Activated CD8-positive, alpha-beta memory T cell treated with anti-CD3 and anti-CD28 coated beads, Interleukin-2, amount 10 ng/mL, durations not matched to agents 7 days and 5 days (primary cell): ENCODE measurements at places on chromosomes 2 and 18. TPM values are rescaled to one million over a fixed set of nuclear protein-coding genes. Genes with fewer than 3 reads are reported as not detected.

DNA sequence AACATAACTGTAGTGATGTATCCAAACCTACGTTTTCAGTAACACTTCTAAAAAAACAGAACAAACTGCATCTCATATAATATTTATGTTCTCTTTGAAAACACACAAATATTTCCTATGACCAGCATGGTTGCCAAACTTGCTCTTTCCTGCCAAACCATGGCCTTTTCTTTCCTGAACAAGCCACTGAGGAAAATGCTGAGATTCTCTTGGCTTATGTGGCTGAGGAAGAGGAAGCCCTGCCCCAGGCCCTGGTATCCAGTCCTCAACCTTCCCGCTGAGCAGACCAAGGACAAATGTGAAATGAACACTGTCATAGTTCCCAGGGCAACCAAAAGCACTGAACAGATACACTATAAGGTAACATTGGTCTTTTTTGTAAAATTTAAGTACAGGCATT lies 35.9 kb upstream of the NARS1 start:
- peaks cover 4% of the 10 kb centered on the region for H3K36me3 ChIP-seq
- H3K27me3 ChIP-seq = no peaks in the 10 kb centered on the region
- no peak for DNase-seq
- H3K27ac ChIP-seq = no peak overlapping the region

ETAA1 gene
- total RNA-seq = 10.7 TPM

CYTIP gene
- total RNA-seq = 343 TPM

MYO5B gene
- not detected for total RNA-seq

DNA sequence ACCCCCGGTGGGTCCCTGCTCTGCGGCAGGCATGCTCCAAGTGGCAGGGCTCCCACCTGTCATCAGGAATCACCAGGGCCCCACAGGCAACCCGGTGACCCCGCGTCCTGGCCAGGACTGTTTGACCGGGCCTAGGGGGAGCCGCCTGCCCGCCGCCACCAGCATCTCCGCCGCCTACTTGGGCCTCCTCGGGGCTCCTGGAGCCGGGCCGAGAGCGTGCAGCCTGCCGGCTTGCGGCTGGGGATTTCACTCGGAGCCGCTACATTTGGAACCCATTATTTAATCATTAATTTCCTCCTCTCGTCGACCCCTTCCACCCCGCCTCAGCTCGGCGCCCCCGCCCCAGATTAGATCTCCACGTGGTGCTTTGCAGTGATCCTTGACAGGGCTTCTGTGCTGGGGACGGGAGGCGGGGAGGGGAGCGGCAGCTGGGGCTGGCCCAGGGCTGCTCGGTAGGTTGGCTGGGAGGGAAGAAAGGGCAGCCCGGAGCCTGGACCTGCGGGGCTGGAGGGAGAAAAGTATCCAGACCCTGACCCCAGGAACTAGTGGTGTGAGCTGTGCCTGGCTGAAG lies 295.4 kb downstream of the CYP26B1 start:
- peaks cover 5% of the 10 kb centered on the region for H3K27me3 ChIP-seq
- H3K36me3 ChIP-seq = no peaks in the 10 kb centered on the region
- DNase-seq = no peak
- no peaks in the 10 kb centered on the region for H3K4me1 ChIP-seq
- no peak overlapping the region for H3K4me3 ChIP-seq

DNA sequence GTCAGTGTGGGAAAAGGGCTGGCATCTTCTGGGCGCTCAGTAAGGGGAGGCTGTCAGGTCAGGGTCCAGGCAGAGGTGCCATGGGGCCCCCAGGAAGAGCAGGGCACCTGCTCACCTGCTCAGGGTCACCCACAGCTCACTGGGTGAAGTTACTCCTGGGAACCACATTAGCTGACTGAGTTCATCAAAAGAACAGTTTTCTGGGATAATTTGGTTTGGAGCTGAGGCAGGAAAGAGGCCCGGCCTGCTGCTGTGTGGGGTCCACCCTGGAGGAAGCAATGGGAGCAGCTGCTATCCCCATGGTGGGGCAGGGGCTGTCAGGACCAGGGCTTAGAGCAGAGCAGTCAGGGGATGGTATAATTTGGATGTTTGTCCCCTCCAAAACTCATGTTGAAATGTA lies 97.2 kb upstream of the GPC1 start:
- H3K36me3 ChIP-seq = no peaks in the 10 kb centered on the region
- H3K4me3 ChIP-seq = no peak overlapping the region
- H3K27me3 ChIP-seq = peaks cover 16% of the 10 kb centered on the region
- H3K4me1 ChIP-seq = no peaks in the 10 kb centered on the region
- no peak overlapping the region for H3K27ac ChIP-seq

GRCh38 chr2:149082735-149083134 lies 44.2 kb downstream of the LYPD6B start:
- H3K27ac ChIP-seq = no peak overlapping the region
- no peak for DNase-seq
- H3K4me1 ChIP-seq = no peaks in the 10 kb centered on the region
- H3K36me3 ChIP-seq = no peaks in the 10 kb centered on the region
- H3K27me3 ChIP-seq = peaks cover 30% of the 10 kb centered on the region
- no peak overlapping the region for H3K4me3 ChIP-seq

- H3K4me1 ChIP-seq = no peaks in the 10 kb centered on the region
- no peak overlapping the region for H3K27ac ChIP-seq
- peaks cover 8% of the 10 kb centered on the region for H3K27me3 ChIP-seq
- no peaks in the 10 kb centered on the region for H3K36me3 ChIP-seq
Observed at GRCh38 chr2:112718863-112719370, 1.9 kb upstream of the NT5DC4 start.
